ENCODE measurements at places on chromosomes 12 and 14. TPM values are rescaled to one million over a fixed set of nuclear protein-coding genes. Genes with fewer than 3 reads are reported as not detected.

DNA sequence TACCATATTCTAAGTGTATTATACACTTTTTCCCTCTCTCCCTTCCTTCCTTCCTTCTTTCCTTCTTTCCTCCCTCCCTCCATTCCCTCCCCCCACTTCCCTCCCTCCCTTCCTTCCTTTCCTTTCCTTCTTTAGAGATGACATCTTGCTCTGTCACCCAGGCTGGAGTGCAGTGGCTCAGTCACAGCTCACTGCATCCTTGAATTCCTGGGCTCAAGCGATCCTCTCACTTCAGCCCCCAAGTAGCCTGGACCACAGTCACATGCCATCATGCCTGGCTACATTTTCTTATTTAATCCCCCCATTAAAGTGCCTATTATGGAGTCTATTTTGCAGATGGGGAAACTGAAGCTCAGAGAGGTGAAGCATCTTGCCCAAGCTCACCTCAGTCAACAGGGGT lies 55.0 kb downstream of the SVOP start:
- no peak for DNase-seq

DNA sequence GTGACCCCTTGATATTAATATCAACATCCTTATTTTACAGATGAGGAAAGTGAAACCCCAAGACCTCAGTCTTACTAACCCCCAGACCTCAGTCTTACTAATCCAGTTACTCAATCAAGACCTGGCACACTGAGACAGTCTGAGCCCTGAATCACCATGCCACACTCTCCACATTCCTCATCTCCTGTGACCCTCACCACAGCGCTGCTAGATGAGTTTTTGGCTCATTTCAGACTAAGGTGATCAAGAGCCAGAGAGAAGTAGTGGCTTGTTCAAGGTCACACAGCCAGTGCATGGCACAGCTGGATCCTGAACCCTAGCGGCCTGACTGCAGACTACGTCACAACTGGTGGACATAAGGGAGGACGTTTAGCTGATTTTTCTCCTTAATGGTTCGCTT lies 579.2 kb downstream of the BCL11B start:
- DNase-seq, result no peak

Gene COX8C
- polyA plus RNA-seq, result 0.73 TPM

GRCh38 chr12:77745624-77746023 lies 85.1 kb upstream of the NAV3 start:
- no peak for DNase-seq

DNA sequence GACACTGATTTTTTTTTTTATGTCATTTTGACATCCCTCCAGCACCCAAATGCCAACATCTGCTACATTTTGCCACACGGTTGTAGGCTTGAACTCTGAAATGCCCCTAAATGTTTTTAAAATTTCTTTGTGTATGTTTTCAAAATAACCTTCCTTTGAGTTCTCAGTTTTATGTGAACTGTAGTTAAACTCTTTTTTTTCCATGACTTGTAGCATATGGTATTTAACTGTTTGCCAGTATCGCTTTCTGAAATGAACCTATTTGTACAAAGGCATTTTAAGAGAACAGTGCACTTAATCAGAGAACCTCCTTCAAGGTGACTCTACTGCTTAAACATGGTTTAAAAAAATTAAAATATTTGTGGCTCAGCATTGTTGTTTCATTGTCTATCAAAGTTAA lies 61.5 kb downstream of the PDE3A start:
- DNase-seq, result no peak

DNA sequence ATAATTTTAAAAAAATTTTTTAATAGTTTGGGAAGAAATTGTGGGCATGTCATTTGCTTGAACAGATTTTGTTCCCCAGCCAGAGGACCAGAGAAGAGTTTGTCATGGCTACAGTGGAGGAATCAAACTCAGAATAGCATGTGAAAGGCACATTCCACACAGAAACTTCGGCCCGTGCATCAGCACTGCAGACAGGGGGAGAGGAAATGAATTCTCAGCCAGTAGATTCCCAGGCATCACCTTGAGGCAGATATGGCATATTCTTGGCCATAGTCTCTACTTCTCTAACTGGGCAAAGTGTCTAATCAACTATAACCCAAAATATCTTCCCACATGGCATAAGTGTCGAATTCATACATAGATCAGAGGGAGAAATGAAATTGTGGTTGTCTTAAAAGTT lies 153.3 kb downstream of the PRKCH start:
- no peak for DNase-seq

DNA sequence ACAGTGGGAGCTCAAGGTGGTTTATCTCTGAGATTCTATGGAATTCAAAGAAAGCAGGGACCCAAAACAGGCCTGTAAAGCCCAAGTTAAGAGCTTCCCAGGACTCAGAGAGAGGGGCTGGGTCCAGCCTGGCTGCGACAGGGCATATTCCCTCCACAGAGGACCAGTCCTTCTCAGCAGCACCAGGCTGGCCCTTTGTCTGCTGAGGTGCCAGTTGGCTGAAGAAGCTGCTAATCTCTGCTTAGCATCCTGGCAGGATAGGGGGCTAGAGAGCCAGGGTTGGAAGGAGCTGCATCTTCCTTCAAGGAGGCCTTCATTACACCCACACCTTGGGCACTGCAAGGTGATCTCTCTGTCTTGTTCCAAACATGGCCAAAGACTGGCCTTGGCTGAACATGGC lies 68.3 kb upstream of the TUNAR start:
- no peak for DNase-seq

DNA sequence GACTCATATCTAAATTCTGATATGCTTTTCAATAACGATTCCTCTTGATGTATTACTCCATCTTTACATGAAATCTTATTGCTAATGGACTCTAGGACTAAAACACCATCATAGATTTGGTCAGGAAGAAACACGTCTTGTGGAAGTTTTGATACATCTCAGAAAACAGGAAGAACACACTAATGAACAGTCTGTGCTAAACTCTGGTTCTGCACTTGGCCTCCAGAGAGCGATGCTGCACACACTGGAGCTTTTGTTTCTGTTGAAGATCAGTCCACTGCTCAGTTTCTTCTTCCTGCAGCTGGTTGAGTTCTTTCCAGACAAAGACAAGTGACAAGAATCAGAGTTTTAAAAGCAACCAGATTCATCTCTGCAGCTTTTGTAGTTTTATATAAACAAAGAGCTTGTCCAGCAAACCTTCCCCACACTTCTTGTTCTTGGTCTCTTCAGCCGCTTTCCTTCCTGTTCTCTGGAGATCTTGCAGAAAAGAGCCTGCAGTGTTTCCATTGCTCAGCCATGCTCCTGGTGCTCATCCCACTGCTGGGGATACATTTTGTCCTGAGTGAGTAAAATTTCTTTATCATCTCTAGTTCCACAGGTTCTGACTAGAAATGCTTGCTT lies 229.1 kb upstream of the OR4E1 start:
- DNase-seq, result no peak

- peak; percentile 90 for DNase-seq
These were observed 26.8 kb downstream of the CCDC177 start for GRCh38 chr14:69547701-69548348.

DNA sequence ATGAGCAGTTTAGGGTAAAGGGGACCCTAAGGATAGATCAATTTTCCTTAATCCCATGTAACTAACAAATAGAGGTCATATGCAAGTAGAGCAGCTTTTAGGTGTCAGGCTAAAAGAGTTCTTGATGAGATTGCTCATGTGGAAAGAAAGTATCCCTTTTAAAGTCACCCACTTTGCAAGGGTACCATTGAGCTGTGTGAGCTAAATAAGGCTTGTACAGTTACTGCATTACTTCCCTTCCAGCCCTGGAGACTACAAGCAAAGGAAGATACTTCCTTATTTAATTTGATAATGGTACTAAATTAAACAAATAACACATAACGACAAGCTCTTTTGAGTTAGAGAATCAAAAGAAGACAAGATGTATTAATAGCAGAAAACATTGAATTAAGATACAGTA lies 191.7 kb downstream of the TMX1 start:
- no peak for DNase-seq

DNA sequence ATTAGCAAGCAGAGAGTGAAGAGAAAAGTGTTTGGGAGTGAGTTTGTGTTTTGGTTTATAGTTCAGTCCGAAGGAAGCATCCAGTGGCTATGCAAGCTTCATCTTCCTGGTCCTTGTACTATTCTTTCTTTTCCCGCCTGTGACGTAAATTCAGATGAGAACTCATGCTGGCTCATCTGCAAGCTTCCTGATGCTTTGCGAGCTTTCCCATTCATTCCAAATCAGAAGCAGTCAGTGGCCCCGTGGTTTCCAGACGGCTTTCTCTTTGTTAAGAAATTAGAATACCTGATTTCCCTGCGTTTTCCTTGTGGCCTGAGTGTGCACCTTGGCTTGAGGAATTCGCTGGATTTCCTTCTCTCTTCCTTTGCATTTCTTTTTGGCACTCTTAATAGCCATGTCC lies 89.5 kb downstream of the TESC start:
- DNase-seq, result peak; percentile 73

Gene GLI1
- polyA plus RNA-seq, result 4.8 TPM

DNA sequence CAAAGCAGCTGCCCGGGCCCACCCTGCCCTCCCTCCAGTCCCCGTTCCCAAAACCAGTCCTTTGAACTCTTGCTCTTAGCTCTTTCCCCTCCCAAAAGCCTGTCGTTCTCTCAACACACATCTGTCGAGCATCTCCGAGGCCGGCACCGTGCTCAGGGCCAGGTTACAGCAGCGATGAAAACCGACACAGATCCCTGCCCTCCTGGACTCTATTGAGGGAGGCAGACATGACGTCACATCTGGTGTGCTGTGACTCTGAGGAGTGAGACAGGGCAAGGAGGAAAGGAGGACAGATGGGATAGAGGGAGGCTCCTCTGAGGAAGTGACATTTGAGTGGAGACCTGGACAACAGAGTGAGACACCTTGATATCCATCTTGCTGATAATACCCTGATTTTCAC lies 34.6 kb upstream of the PWP1 start:
- no peak for DNase-seq

DNA sequence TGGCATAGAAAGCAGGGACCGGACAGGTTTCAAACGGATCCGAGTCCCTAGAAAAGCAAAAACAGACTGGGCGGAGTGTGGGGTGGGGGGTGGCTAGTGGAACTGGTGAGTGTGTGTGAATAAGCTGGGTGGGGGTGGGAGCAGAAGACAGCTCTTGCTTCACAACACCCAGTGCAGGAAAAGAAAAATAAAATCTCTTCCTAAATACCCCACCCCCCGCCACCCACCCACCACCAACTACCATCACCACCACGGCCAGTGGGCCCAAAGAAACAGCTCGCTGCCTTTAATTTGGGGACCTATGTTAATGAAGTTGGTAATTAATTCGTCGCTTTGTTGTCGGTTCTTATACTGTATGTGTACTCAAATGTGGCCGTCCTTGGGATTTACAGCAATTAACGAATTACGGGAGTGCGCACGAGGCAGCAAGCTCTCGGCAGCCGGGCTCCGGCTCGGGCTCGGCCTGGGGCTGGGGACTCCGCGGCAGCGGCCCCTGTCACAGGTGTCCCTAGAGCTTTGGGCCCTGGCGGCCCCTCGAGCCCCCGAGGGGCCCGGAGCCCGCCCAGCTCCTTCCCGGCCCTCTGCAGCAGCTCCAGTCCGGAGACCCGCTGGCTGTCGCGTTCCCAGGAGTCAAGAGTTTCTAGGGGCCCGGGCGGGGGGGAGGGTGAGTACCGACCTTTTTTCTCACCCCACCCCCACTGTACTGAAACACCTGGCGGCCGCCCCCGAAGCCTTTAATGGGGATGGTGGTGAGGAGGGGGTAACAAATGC lies 1.5 kb upstream of the OTX2 start:
- peak; percentile 75 for DNase-seq

Gene INHBE
- polyA plus RNA-seq, result 7.4 TPM

GRCh38 chr12:76106631-76107030 lies 22.1 kb upstream of the NAP1L1 start:
- no peak for DNase-seq

- DNase-seq, result no peak
These were observed 1209.3 kb downstream of the FSCB start for GRCh38 chr14:43297794-43298193.

DNA sequence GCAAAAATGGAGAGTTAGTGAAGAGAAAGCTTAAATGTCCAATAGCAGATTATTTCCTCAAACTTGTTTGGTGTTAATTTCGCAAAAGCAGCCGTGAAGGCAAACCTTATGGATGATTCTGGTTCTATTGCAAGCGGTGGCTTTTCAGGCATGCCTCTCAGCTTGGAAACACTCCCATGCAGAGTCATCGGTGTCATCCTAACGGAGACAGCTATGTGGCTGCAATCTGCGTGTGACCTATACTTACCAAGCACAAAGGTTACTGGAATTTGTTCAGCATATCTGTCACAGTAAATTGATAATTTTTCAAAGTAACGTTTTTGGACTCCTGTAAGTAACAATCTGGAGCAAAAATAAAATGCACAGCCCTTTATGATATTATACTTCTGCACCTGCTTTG lies 5.0 kb downstream of the BEST3 start:
- no peak for DNase-seq

DNA sequence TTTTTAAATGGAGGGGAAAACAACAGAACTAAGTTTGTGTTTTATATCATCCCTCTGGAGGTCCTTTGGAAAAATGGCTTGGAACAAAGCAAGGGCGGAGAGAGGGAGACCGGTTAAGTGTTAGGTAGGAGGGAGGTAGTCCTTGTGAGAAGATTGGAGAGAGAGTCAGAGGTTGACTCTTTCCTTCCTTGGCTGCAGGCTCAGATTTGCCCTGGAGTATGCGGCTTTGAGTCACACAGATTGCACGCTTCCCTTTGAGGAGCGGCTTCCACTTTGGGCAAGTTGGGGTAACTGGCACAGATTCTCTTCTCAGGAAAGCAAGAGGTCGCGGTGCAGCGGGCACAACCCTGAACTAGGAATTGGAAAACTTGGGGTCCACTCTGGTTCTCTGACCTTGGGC lies 9.9 kb downstream of the SOCS2 start:
- DNase-seq, result no peak

DNA sequence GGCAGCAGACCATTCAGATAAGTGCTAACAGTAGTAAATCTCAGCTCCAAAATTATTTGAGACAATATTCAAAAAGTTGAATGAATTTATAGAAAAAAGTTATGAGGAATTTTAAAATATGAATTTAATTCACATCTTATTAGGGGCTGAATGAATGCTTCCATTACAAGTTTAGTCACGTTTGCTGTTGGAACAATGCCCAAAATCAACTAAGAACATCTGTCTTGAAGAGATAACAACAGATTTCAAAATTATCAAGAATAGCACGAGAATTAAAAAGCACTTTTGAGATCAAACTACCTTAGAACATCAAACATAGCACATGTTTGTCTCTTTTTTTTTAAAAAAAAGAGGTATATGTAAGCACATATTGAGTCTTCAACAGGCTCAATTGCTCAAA lies 115.4 kb upstream of the PPFIA2 start:
- DNase-seq, result no peak

DNA sequence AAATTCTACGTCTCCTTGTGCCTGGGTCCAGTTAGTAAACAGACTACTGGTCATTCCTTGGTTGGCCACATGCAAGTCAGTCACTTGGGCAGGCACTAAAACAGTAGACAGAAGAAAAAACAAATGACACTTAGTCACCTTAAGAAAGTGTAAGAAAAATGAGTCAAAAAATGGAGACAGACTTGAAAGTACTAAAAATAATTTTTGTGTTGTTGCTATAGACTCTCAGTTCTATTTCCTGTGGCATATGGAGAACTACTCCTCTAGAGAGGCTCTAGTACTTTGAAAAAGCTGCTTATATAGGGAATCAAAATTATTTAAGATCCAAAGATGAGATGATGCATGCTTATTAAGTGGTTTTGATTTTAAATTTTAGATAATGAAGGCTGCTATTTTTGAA lies 56.0 kb downstream of the PTPRB start:
- DNase-seq, result no peak

- DNase-seq, result no peak
These were observed 120.7 kb upstream of the SCAF11 start for GRCh38 chr12:46110928-46111699.

Gene DHH
- polyA plus RNA-seq, result not detected
